ENCODE measurements at places on chromosomes 13 and 19.
A peak's percentile ranks its signal among the peaks of the same experiment; 100 is the strongest.

DNA sequence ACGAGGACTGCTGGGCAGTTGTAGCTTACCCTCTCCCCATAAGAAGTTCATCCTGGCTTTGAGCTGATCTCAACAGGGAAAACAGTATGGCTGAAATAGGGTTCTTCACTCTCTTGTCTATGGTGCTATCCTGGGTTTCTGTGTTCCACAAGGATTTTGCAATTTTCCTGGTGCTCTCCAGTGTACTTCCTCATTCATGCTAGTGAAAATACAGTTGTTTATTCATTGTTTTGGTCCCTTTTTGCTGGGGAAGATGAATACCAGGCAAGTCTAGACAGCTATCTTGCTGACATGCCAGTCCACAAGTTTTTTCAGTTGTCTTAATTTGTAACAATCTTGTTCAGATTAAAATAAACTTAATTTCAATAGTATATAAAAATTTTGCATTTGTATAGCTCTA is 306.5 kb downstream of the DLEU7 start:
- no peak for DNase-seq

DNA sequence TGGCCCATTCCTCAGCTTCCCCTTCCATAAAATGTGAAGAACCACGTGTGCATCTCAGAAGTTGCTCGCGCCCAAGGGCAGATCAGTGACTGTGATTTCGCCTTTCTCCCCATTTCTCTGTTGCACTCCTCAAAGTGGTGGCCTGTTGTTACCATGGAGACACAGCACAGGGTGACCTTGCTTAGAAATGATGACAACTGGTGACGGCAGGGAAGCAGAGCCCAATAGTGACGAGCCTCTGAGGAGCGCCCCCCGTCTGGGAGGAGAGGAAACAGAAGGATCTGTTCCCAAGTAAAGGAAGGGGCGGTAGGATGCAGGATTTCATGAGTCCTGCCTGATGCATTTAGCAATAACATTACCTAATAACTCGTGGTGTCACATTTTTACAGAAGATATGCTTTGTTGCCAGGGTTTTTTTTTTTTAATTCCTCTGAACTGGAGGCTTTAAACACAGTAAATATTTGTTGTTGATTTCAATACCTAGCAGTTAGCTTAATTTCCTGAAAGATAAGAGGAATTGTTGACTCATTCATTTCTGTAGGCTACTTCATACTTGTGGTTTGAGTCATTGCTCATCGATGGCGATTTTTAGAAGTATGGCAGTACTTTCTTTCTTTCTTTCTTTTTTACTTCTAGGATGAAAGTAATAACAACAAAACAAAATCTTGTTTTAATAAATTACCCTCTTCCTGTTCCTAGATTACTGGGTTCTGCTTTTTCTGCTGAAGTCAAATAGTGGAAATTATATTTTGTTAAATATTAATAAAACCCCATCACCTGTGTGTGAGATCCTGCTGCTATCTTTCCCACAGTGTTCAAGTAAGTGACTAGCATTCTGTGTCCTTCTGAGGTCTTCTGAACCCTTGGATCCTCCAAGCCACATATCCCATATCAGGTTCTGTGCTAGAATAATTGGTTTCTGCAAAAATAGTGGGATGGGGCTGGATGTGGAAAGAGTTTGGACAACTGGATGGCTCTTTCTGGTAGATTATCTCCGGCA is 36.0 kb downstream of the MBNL2 start:
- no peak for DNase-seq

- DNase-seq = no peak
Measured at GRCh38 chr13:88014527-88014926, 343.4 kb downstream of the SLITRK5 start.

GRCh38 chr19:6718741-6719539 is 1.5 kb downstream of the C3 start:
- DNase-seq = no peak

DNA sequence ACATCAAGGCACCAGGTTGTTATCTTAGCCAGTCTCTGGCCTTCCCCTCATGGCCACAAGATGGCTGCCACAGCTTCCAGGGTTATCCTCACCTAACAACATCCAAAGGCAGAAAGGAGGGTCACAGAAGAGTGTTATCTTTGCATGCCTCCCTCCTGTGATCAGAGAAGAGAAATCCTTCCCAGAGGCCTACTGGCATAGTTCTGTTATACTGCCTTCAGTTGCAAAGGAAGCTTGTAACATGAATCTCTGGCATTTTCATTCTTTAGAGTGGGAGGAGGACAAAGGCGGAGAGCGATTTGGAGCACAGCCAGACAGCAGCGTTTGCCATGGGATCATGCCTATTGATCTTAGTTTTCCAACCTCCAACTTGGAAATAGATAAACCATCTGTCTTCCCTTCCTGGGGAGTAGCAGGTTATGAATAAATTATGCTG is 135.7 kb downstream of the DNAJC15 start:
- peak; percentile 31 for DNase-seq

Measured in esophagus muscularis mucosa (tissue), 4 donors.